Activated gamma-delta T cell treated with Interleukin-2 at 50 U/mL for 16 hours (primary cell): ENCODE measurements at places on chromosomes 16 and 17.

GRCh38 chr17:31390426-31390747, 1.1 kb upstream of the RAB11FIP4 start:
- DNase-seq, result no peak

DNA sequence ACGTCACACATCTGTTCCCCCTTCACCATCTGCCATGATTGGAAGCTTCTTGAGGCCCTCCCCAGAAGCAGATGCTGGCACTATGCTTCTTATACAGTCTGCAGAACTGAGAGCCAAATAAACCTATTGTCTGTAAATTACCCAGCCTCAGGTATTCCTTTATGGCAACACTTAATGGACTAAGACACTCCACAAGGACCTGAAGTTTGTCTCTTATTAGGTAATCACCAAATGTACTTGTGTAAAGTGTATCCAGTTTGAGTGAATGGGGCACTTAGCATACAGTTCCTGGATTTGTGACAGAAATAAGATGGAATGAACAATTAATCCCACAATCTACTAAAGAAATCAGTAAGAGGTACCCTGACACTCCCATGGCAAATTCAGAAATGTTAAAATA, 105.3 kb downstream of the SLC39A11 start:
- no peak for DNase-seq

DNA sequence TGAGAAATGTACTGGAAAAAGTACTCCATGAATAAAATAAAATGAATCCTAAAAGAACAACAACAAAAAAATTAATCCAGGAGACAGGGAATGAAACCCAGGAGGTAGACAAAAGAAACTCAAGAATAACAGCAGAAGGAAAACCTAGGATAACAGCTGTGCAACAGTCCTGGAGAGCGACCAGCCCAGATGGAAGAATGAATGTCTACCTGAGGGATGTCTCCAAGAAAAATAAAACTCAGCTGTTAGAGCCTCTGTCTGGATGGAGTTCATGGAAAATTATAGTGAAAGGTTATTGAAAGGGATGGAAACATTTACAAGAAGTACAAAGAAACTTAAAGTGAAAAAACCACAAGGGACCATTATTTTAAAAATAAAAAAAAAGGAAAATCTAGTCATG, 135.8 kb upstream of the CA10 start:
- no peak for DNase-seq

GRCh38 chr16:70298988-70299938, at the start of gene DDX19B:
TSS of gene DDX19B (plus strand) at chr16:70299186. CDS start at chr16:70299298, 112 bp downstream.
- peak; percentile 57 for DNase-seq

DNA sequence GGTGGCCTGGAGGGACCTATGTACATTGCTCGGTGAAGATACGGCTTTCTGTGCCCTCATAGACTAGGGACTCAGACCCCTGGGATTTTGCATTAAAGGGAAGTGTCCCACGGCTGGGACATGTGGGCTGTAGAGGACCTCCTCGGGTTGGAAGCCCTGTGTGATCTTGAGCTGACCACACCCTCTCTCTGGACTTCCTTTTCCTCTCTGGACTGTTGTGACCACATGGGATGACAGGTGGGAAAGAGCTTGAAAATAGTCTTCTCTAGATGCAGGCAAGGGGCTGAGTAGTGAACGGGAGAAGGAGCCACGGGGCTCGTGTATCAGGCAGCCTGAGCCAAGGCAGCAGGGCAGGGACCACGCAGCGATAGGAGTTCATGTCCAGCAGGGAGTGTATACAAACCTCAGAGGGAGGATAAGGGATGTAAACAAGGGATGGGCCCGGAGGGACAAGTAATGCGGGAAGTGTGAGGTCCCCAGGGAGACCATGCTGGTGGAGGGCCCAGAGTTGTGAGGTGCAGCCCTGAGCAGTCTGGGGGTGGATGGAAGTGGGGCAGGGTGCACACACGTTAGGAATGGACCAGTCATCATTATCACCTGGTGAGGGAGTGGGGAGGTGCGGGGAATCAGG, 4.5 kb upstream of the SLC4A1 start:
- no peak for DNase-seq

DNA sequence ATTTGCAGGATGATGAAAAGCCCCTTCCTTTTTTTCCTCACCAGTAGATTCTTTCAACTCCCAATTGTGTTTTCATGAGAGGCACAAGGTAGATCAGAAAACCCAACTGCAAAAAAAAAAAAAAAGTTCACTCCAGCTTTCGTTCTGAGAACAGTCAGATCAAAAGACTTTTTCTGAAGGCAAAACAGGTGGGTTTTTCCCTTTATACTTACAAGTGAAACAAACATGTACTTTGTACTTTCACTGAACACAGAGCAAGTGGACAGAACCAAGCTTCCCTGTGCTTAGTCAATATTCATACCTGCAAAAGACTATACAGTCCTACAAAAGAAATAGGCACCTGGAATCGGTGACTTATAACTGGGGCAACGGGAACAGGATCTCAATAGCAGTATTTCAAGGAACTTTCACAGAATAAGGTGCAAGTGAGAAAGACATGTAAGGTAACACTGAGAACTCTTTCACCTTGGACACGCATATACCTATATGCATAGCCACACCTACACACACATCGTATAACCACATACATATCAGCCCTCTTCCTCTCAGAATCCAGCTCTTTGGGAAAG, 54.1 kb downstream of the TOX3 start:
- no peak for DNase-seq

DNA sequence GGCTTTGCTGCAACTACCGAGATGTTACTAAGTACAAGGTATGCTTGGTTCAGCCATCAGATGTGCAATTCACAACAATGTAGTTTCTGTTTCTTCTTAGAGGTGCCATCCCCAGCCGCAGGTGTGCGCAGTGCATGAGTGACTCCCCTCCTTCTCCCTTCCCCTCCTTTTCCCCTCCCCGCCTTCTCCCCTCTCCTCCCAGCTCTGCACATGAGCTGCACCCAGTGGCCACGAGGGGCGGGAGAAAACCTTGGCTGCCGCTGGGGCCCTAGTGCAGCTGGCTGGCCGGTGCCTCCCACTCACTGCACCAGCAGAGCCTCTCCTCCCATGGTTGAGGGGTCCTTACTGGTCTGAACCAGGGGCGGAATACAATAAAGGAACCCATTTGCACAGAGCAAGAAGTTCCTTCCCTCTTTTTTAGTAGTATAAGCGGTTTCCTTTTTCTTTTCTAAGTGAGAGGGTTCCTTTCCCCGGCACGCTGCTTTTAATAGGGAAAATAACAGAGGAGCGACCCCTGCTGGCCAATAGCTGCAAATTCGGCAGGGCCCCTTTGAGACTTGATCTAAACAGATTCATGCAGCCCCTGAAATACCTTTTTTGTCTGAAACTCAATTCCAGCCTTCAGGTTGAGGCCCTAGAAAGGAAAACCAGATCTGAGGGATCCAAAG, 7.8 kb upstream of the CCL15 start:
- DNase-seq, result no peak

DNA sequence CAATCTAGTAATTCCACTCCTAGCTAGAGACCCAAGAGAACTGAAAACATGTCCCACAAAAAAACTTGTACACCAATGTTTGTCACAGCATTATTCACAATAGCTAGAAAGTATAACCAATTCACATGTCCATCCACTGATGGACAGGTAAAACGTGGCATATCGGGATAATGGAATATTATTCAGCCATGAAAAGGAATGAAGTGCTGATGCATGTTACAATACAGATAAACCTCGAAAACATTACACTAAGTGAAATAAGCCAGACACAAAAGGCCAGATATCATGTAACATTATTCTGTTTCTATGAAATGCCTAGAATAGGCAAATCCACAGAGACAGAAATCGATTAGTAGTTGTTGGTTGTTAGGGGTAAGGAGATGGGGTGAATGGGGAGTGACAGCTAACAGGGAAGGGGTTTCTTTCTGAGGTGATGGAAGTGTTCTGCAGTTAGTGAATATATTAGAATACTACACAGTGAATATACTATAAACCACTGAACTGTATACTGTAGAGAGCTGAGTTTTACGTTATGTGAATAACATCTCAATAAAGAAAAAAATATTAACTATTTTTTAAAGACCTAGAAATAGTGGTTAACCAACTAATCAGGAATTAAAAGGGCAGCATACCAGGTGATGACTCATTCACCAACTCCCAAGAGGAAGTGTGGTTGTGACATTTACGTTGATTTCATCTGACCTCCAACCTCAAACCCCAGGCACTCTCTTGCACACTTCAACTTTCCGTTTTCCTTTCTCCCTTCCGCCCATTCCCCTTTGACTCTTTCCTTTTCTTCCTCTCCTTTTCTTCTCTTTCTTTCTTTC, 48.6 kb downstream of the GAS7 start:
- DNase-seq, result no peak

DNA sequence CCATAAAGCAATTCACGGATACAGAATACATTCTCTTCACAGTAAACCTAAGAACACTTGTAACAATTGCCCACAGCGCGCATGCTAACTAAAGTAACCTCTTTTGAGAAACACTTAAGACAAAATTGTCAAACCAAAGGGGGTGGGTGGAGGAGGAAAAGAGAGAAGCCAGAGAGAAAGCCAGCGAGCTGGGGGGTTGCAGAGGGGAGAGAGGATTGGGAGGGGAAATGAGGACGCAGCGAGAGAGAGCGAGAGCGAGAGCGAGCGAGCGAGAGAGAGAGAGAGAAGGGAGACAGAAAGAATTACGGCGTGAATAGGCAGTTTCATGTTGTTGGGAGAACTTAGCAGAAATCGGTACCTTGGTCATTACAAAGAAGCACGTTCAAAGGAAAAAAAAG, 1.6 kb upstream of the HOXB7 start:
- DNase-seq, result no peak

GRCh38 chr16:69495821-69496220, 69.9 kb upstream of the NFAT5 start:
- DNase-seq, result no peak

- no peak for DNase-seq
These were observed 3.7 kb downstream of the PRSS8 start for GRCh38 chr16:31131841-31132271.

- no peak for DNase-seq
These were observed 8.5 kb downstream of the ITGAE start for GRCh38 chr17:3792481-3792880.

- peak; percentile 12 for DNase-seq
These were observed 736 bp downstream of the CNP start for GRCh38 chr17:41967141-41967920.

DNA sequence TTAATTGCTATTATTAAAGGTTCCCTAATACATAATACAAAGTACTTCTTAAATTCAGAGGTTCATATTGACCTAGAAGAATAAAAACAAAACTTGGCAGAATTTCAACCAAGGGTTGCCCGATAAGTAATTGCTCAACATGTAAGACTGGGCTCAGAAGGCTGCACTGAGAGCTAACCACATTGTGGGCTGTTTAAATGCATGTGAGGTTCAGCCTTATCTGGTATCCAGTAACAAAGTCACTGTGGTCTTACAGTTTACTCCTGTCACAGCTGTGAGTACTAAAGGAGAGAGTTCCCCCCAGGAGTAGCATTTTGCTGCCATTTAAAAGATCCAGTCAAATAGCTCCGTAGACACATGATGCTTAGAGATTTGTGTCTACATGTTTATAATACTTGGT, 1.6 kb upstream of the DHRS11 start:
- DNase-seq, result no peak

GRCh38 chr17:47066841-47067682, 88.0 kb upstream of the RPRML start:
- DNase-seq, result peak; percentile 77

- DNase-seq, result no peak
These were observed at the start of gene SECTM1 for GRCh38 chr17:82333279-82334171. TSS of gene SECTM1 (minus strand) at chr17:82333766. CDS start at chr17:82327240, 6,526 bp downstream.

DNA sequence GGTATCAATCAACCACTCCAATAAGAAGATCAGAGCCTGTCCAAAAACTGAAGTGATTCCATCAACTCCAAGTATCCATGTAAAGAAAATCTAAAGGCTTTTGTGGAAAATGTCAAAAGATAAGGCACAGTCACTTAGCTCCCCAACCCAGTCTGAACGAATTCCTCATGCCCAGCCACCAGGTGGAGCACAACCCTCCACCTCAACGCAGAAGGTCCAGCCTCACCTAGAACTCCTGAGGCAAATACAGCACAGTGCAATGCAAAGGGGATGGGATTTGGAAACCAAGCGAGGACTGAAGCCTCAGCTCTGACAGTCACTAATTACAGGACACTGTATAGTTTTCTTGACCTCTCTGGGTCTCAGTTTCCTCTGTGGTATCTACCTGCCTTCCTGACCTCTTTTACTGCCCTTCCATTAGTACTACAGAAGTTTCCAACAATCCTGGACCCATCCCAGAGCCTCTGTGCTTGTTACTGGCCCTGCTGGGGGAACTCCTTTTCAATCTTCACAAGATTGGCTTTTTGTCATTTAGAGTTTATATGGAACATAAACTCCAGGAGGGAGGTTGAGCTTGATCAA, 2.0 kb downstream of the NCBP3 start:
- peak; percentile 35 for DNase-seq

- DNase-seq, result no peak
These were observed 415.0 kb upstream of the MAF start for GRCh38 chr16:80015566-80015965.

DNA sequence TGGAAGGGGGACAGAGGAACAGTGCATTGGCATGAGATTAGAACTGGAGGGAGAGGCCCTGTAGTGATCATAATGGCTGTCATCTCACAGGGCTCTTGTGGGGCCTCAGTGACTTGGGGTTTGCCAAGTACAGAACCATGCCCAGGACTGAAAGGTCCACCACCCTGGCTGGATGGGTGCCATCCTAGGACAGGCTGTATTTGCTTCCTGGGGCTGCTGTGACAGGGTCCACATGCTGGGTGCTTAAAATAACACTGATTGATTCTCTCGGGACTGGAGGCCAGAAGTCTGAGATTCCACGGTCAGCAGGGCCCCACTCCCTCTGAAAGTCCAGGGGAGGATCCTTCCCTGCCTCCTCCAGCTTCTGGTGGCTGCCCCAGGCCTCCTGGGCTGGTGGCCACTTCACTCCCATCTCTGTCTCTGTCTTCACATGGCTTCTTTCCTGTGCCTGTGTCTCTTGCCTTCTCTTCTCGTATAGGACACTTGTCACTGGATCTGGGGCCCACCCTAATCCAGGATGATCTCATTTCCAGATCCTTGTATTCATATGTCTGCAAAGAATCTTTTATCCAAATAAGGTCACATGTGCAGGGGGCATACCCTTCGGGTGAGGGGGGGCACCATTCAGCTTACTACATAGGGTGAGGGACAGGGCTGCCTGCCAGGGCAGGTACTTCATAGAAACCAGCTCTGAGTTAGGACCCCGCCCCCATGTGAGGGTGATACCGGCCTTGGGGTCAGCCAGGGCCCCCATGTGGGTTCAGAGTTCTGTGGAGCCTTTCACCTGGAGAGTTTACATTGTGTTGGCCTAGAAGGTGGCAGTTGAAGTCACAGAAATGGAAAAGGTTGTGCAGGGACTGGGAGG, 52.6 kb downstream of the USP22 start:
- DNase-seq, result no peak

GRCh38 chr17:40032322-40033320, 17.4 kb downstream of the CSF3 start:
- DNase-seq, result no peak

- no peak for DNase-seq
These were observed 13.3 kb downstream of the TSPOAP1 start for GRCh38 chr17:58315281-58315711.

- no peak for DNase-seq
These were observed 13.9 kb downstream of the TOP3A start for GRCh38 chr17:18300725-18301480.

- DNase-seq, result no peak
These were observed 563 bp downstream of the ZNF771 start for GRCh38 chr16:30407804-30408534.
